ENCODE measurements at places on chromosomes 5 and 9. TPM values are rescaled to one million over a fixed set of nuclear protein-coding genes. Genes with fewer than 3 reads are reported as not detected.
A peak's percentile ranks its signal among the peaks of the same experiment; 100 is the strongest.

DNA sequence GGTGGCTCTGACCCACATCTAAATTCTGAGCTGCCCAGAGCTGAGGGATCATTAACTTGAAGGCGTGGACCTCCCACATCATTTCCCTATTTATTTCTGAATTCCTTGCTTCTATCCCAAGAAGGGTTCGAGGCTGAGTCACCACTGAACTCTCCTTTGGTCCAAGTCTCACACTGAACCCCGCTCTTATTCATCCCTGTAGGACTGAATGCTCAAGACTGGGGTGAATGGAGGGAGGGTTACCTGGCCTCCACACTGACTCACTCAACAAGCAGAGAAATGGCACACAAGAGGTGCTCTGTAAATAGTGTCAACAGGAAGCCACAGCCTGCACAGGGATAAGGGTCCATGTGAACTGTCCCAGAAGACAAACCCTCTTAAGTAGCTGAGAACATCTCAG is 79.1 kb upstream of the FSTL4 start:
- no peaks in the 10 kb centered on the region for H3K4me1 ChIP-seq
- no peak overlapping the region for H3K4me3 ChIP-seq
- no peak overlapping the region for H3K27ac ChIP-seq

GRCh38 chr5:30747412-30747811 is 446.1 kb upstream of the CDH6 start:
- H3K27me3 ChIP-seq, result no peaks in the 10 kb centered on the region
- no peaks in the 10 kb centered on the region for H3K4me1 ChIP-seq
- no peak for DNase-seq
- no peaks in the 10 kb centered on the region for H3K36me3 ChIP-seq
- no peak overlapping the region for H3K27ac ChIP-seq

- DNase-seq, result no peak
- no peaks in the 10 kb centered on the region for H3K36me3 ChIP-seq
- H3K4me1 ChIP-seq, result no peaks in the 10 kb centered on the region
- H3K27me3 ChIP-seq, result no peaks in the 10 kb centered on the region
These were observed 121.8 kb upstream of the SPIN1 start for GRCh38 chr9:88266416-88266815.

GRCh38 chr9:26132746-26133312 is 454.6 kb upstream of the TUSC1 start:
- H3K27me3 ChIP-seq, result no peaks in the 10 kb centered on the region
- no peak for DNase-seq
- no peaks in the 10 kb centered on the region for H3K4me1 ChIP-seq
- H3K36me3 ChIP-seq, result no peaks in the 10 kb centered on the region
- H3K4me3 ChIP-seq, result no peak overlapping the region
- no peak overlapping the region for H3K27ac ChIP-seq

GRCh38 chr5:25393256-25393655 is 748.5 kb upstream of the CDH10 start:
- no peaks in the 10 kb centered on the region for H3K36me3 ChIP-seq
- H3K27ac ChIP-seq, result no peak overlapping the region
- DNase-seq, result no peak
- H3K27me3 ChIP-seq, result no peaks in the 10 kb centered on the region
- no peak overlapping the region for H3K4me3 ChIP-seq

DNA sequence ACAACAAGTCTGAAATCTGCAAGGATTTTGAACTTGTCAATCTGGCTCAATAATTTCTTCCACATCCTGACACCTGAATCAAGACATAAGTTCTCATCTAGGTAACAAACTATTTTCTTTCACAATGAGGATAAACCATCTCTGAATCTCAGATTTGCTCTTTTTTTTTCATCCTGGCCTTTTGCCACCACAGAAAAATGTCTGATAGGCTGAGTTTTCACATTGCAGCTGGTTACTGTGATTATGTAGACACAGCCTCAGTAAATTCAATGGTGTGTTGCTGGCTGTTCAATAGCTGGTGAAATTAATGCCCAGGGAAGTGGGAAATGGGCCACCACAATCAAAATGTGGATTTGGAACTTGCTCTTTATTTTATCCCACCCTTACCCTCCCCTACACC is 2.8 kb upstream of the ADRA1B start:
- H3K36me3 ChIP-seq, result no peaks in the 10 kb centered on the region
- no peak overlapping the region for H3K4me3 ChIP-seq
- no peak overlapping the region for H3K27ac ChIP-seq

GRCh38 chr5:178353461-178353860 is 120.9 kb upstream of the PHYKPL start:
- no peak overlapping the region for H3K27ac ChIP-seq
- no peak overlapping the region for H3K4me3 ChIP-seq
- H3K4me1 ChIP-seq, result peaks cover 30% of the 10 kb centered on the region
- no peaks in the 10 kb centered on the region for H3K27me3 ChIP-seq
- no peak for DNase-seq

- no peak for DNase-seq
- no peaks in the 10 kb centered on the region for H3K27me3 ChIP-seq
- H3K4me1 ChIP-seq, result peaks cover 22% of the 10 kb centered on the region
- peaks cover 2% of the 10 kb centered on the region for H3K36me3 ChIP-seq
These were observed 32.5 kb downstream of the PTCH1 start for GRCh38 chr9:95484225-95484624.

DNA sequence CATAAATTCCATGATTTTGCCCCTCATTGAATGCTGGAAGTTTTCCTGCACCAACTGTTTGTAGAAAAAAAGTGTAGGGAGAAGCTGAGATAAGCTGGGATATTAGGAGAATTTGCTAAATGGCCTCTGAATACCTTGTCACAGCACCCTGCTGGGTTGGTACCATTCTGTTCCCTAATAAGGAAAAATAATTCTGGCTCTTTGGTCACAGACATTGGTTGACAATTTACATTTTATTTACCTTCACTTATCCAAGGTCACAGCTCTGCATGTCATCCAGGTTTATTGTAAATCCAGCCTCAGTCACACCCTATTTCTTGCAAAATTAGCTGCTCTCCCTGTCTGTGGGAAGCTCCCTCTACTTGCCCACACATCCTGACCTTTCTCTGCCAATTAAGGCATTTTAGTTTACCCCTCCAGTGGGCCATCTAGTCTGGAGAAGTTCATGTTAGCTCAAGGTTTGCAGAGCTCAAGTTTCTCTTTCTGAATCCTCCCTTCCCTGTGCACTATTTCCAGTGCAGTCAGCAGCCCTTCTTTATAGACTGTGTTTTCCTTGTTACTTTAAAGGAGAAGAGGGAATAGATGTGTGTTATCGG is 115.4 kb upstream of the NTRK2 start:
- H3K27ac ChIP-seq, result no peak overlapping the region
- H3K4me1 ChIP-seq, result no peaks in the 10 kb centered on the region
- H3K4me3 ChIP-seq, result no peak overlapping the region
- DNase-seq, result no peak

DNA sequence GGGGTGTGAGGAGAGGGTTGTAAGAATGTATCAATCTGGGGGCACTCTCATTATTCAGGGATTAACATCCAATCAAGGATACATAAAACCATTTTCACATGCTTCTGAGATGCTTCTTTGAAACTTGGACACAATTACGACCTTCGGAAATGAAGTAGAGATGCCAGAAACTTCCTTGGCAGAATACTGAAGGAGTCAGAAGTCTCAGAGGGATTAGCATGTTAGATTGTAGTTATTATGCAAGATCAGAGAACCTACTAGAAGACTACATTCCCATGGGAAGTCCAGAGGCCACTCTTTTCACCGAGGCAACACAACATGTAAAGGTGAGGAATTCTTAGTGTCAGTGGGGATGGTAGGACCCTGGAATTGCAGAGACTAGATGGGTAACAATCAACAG is 5.1 kb upstream of the SLC22A4 start:
- H3K4me3 ChIP-seq, result no peak overlapping the region
- no peaks in the 10 kb centered on the region for H3K27me3 ChIP-seq
- peaks cover 3% of the 10 kb centered on the region for H3K4me1 ChIP-seq
- no peaks in the 10 kb centered on the region for H3K36me3 ChIP-seq
- no peak overlapping the region for H3K27ac ChIP-seq

- H3K27ac ChIP-seq, result no peak overlapping the region
- peak; percentile 89 for DNase-seq
- H3K27me3 ChIP-seq, result peaks cover 64% of the 10 kb centered on the region
- H3K4me1 ChIP-seq, result peaks cover 13% of the 10 kb centered on the region
- no peak overlapping the region for H3K4me3 ChIP-seq
- H3K36me3 ChIP-seq, result no peaks in the 10 kb centered on the region
These were observed 69.4 kb downstream of the LMX1B start for GRCh38 chr9:126682928-126683697.

The B4GALT7 gene
- 14.3 TPM for total RNA-seq

The GOLGA2 gene
- total RNA-seq, result 100 TPM

The C9orf50 gene
- total RNA-seq, result 0.28 TPM

The HTR4 gene
- 0.18 TPM for total RNA-seq

The BARHL1 gene
- not detected for total RNA-seq

The KIAA1958 gene
- total RNA-seq, result 24.0 TPM
